ENCODE measurements at places on chromosomes 3 and 15.

- DNase-seq: no peak
Measured at GRCh38 chr3:176479248-176479647, 718.0 kb downstream of the TBL1XR1 start.

DNA sequence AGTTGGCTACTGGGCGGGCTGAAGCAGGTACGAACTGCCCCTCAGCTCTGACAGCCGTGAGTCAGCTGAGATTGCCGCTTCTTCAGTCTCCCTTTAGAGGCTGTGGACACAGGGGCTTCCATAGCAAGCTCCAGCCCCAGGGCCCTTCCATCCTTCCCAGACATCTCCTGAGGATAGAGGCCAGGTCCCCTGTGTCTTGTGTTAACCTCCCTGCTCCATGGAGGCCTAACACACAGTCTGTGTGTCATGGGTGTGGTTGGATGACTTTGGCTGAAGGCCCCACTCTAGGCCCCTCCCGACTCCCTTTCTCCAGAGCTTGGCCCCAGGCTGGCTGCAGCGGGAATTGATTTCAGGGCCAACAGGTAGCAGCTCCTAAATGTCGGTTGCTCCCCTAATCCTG, 116.1 kb upstream of the TLE3 start:
- DNase-seq: no peak

DNA sequence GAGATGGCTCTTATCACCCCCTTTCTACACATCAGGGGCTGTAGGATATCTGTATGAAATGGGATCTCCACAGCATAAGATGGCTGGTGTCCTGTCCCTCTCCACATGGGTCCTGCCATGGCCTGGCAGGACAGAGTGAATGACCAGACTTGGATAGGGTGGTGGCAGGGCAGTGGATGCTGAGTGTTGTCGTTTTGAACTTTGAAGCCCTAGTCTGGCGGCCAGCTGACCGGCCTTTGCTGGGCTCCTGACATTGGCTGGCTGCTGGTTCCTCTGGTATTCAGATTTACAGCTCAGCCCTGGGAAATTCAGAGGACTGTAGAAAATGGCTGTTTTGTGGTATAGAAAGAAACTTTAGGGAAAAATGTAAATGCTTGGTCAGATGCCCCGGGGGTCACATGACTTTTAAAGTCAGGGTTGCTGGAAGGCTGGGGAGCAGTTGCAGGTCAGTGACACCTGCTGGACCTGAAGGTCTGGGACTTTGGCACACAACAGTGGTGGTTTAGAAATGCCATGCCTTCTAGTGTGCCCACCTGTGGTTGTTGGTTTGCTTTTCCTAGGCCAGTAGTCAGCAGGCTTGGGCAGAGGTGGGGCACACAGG, 13.5 kb upstream of the PGPEP1L start:
- no peak for DNase-seq

DNA sequence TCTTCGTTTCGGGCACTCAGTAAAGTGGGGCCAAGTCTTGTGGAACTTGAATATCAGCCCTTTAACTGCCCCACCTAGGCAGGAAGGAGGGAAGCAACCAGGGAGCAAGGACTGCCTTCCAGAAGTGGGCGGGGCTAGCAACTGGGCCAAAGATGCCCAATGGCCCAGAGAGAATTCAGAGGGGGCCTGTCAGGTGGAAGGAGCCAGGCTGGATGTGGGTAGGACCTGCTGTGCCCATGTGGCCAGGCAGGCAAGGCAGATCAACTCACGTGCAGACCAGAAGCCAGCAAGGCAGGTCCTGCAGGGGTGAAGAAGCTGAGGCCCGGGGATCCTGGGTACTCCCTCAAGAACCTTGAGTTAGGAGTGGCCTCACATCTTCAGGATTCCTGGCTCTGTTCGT, 5.5 kb downstream of the MAP6D1 start:
- peak; percentile 26 for DNase-seq

DNA sequence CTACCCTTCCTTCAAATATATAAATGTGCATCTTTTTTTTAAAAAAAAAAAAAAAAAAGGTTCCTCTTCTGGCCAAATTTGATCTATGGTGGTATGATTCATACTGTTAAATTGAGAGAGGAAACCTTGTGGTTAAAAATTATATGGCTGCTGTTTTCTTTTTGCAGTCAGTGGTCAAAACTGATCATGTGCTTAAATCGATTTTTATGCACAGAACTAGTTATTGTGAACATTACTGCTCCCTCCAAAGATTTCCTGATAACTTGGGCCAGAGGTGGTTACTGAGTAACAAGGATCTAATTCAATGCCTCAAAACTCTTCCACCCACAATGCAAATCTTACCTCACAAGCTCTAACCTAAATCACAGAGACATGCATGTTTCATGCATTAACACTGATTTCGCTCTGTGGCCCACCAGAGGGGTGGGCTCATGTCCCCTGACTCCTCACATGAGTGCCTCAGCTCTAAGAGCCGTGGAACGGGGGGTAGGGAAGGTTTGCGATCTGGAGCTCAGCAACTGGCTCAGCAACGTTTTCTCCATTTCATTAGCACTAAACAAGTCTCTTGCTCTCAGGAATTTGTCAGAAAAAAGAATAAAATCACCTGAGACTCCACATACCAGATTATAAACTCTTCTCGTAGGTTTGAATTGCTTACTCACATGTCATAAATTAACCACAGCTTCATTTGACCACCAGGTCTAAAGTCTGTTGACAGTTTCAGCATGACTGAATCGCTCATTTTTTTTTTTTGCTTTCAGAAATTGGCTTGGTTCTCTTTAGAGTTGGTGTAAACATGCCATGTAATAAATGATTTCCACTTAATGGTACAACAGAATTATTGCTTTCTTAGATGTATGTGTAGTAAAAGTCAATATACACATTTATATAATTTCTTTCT, 280.4 kb downstream of the CD47 start:
- DNase-seq: no peak

- DNase-seq: no peak
Measured at GRCh38 chr15:82093774-82094211, 48.0 kb upstream of the MEX3B start.

GRCh38 chr15:80545078-80545477, 140.9 kb downstream of the ARNT2 start:
- no peak for DNase-seq

GRCh38 chr15:38207621-38208020, 45.0 kb upstream of the SPRED1 start:
- no peak for DNase-seq

GRCh38 chr15:74383695-74384565, 16.5 kb upstream of the CYP11A1 start:
- DNase-seq: no peak

GRCh38 chr3:188439080-188439479, 285.1 kb downstream of the LPP start:
- no peak for DNase-seq

- no peak for DNase-seq
Measured at GRCh38 chr3:69085168-69085832, 563 bp downstream of the ARL6IP5 start.

DNA sequence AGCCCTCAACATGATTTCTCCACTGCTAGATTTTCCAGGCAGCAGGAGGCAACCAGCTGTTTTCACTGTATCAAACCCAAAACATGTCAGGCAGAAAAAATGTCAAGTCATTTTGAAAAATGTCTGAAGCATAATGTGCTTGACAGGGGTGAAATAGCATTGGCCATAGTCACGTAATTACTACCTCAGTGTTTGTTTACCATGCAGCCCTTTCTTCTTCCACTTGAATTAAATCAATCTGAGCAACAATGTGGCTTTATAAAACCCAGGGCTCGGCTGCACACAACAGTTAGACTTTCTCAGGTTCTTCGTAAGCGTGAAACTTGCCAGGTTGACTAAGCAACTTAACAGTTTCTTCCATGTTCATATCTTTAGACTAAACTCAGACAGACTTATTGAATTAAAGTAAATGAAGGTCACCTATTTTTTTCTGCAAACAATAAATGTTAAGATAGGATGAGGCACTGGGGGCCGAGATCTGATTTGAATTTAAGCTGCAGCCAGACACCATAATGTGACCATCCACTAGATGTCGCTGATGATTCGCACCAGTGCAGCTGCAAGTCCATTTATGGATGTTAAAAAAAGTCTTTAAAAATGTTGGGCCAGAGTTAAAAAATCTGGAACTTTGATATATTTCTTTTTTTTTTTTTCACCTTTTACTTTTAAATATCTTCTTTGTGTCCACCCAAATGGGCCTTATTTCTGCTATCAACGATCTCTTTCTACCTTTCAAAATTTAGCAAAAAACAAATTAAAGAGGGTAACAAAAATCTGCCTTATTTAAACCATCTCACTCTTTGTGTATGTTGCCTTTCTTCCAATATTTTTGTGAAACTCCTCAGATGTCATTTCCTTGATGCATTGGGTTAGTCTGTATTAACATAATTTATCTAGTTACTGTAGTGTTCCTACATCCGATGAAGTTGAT, 305.9 kb downstream of the CACNA2D3 start:
- DNase-seq: peak; percentile 44

DNA sequence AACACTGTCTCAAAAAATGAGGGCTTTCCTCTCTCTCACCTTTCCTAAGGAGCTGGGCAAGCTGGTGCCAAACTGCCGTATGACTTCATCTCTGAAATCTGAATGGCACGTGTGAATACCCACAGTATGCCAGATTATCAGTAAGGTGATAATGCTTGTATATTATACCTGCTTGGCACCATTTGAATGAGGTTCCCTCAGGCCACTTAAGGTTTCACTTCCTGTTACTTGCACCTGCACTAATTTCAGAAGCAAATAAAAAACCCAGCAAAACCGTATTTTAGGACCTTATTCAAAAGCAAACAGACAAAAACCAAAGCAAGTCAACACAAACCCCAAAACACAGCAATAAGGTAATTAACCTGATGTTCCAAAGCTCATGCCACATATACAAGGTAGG, 19.7 kb downstream of the FOXP1 start:
- DNase-seq: no peak

DNA sequence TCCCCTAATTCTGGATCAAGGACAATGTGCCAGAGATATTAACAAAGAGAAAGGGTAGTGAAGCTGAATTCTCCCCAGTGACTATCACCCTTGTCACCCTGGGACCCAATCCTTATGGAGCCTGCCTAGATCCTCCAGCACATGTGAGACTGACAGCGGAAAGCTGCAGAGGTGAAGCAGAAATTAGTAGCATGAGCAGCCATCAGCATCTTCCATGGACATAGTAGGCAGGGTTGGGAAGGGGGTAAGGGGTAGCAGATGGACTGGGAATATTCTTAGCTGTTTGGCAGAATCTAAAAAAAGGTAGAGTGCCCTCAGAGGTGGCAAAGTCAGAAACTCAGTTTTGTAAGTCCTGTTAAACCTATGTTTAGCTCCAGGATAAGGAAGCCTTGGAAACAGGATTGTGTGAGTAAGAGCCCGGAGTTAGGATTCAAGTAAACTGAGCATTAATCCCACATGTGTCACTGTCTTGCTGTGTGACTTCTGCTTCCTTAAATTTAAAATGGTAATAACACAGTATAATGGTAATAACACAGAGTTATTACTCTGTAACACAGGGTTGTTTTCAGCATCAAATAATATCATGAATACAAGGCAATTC, 14.5 kb downstream of the GOLIM4 start:
- no peak for DNase-seq

Data from NCI-H524 (cell line).